ENCODE measurements at places on chromosomes 1 and 21.
A peak's percentile ranks its signal among the peaks of the same experiment; 100 is the strongest.

DNA sequence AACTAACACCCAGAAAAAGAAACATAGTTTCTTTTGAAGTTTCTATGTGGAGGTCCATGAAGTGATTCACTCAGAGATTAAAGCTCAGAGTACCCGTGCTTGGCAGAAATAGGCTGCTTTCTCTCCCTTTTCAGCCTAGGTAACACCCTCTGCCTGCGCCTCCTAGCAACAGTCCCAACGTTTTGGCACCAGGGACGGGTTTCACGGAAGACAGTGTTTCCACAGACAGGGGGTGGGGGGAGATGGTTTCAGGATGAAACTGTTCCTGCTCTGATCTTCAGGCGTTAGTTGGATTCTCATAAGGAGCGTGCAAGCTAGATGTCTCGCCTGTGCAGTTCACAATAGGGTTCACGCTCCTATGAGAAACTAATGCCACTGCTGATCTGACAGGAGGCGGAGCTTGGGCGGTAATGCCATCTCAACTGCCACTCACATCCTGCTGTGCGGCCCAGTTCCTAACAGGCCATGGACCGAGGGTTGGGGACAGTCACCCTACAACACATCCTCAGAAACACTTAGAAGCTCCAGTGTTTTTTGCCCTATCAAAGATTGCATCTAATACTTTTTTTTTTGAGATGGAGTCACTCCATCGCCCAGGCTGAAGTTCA, 53.2 kb downstream of the CHML start:
- DNase-seq, result no peak

DNA sequence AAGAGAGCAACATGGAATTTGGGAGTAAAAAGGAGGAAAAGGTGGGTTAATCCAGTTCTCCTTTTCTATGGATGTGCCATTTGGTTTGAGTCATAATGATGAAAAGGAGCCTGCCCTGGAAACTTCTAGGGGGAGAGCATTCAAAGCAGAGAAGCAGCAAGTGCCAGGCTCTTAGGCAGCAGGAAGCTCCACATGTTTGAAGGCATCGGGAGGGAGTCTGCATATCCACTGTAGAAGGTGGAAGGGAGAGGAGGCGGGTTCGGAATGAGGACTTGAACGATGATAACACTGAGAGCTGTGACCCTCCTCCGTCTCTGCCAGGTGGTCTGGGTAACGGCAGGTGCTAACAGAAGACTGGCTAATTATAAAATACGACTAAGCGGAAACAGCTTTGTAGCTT, 128.2 kb downstream of the RYR2 start:
- no peak for DNase-seq

- no peak for DNase-seq
These were observed 486 bp upstream of the KCNA3 start for GRCh38 chr1:110675060-110675791.

GRCh38 chr1:111990026-111990877, 784 bp upstream of the KCND3 start:
- no peak for DNase-seq

DNA sequence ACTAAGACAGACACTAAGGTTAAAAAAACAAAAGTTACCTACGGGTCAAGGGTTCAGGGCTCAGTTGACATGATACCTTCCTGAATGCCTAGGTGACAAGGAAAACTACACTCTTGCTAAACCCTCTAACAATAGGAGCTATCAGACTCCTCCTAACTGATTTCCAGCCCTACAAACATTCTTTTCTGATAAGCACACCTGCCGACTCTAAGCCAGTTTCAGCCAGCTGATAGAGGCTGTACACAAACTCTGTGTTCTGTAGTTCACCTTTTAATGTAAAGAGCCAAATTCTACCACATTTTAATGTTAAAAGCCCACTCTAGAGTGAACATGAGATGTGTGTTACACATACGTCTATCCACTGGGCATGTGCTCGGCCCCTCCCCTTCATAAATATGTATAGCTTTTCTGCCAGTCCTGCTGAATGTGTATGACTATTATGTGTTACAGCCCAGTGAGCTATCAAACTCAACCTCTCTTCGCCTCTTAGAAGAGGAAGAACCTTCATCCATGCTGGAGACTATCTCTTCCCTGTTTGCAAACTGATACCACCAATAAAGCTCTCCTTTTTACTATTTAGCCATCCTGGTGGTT, 40.0 kb upstream of the FAM163A start:
- no peak for DNase-seq

- no peak for DNase-seq
These were observed 140.7 kb upstream of the FAM78B start for GRCh38 chr1:166307261-166308188.

- DNase-seq, result no peak
These were observed 26.1 kb upstream of the RGL1 start for GRCh38 chr1:183778568-183779433.

DNA sequence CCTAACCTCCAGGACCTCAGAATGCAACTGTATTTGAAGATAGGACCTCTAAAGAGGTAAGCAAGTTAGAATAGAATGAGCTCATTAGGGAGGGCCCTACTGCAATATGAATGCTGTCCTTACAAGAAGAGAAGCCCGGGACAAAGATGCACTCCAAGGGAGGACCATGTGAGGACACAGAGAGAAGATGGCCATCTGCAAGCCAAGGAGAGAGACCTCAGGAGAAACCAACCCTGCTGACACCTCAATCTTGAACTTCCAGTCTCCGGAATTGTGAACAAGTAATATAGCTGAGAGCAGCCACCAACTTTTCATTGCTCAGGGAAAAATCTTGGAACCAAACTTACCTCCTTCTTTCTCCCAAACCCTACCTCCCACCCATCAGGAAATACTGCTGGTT, 15.0 kb upstream of the GALNT2 start:
- DNase-seq, result no peak

DNA sequence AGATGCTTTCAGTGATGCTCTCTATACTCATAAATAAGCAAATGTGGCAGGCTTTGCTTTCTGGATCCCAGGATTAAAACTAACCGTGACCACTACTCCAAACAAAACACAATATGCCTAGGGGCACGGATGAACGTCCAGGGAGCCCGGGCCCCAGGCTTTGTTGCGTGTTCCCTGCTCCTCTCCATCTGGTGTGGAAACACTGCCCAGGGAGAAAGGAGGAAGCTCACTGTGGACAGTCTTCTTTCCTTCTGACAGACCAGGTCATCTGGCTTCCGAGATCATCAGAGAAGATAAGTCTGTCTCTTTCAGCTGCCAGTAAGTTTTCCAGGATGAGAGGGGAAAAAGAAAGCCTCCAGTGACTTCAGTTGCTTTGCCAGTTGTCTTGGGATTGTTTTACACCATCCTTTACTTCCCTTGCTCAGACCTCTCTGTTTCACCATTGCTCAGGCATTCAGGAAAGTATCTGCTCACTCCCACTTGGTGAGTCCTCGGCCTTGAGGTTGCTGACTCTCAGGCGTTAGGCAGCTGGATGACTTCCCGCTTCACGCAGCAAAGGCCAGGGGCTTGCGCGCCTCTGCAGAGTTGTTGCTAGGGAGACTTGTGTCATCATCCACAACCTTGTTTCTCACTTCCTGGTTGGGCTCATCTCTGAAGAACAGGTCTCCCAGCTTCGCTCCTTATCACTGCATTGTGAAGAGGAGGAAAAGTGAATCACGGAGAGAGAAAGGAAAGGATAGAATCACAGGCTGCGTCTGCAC, 20.6 kb upstream of the PGD start:
- DNase-seq, result no peak

GRCh38 chr21:29775462-29775861, 164.3 kb downstream of the GRIK1 start:
- DNase-seq, result no peak

- DNase-seq, result peak; percentile 47
These were observed 51.7 kb downstream of the ITPKB start for GRCh38 chr1:226687426-226687825.

GRCh38 chr1:150282558-150282958, 204 bp downstream of the CIART start:
- no peak for DNase-seq

DNA sequence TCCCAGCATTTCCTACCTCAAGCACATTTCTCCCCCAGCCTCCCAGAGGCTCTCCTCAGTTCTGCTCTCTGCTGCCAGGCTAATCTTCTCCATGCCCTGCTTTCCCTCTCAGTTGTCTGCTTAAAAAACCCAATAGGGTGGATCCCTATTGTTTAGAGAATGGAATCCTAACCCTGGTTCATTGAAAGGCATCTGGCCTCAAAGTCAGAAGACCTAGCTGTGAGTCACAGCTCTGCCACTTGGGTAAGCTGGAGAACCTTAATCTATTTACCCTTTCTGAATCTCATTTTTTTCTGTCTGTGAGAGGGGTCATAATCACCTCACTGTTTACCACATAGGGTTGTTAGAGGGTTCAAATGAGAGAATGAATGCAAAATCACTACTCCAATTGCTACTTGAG, 12.5 kb upstream of the MYOC start:
- DNase-seq, result no peak

DNA sequence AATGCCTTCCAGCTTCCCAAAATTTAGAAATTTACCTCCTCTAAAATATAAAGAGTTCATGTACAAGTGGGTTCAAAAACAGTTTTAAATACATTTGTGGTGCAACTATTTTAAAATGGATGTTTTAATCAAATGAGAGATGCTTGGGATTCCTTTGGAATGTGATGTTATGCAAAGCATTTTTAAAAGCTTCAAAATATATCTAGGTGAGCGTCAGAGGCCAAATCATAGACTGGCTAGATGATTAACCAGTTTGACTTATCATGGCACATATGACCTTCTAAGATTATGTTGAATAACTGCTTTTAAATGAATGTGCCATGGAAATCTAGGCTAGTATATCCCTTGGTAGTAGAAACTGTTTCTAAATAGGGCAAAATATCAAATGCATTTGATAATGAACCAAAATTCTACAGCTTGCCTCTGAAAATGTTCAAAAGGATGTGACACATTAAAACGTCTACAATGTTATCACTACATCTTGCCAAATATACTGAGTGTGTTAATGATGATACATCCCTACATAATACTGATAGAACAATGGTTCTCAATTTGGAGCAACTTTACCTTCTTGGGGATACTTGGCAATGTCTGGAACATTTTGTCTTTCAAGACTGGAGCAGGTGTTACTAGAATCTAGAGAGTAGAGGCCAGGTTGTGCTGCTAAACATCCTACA, 650.9 kb upstream of the ADGRL2 start:
- no peak for DNase-seq

DNA sequence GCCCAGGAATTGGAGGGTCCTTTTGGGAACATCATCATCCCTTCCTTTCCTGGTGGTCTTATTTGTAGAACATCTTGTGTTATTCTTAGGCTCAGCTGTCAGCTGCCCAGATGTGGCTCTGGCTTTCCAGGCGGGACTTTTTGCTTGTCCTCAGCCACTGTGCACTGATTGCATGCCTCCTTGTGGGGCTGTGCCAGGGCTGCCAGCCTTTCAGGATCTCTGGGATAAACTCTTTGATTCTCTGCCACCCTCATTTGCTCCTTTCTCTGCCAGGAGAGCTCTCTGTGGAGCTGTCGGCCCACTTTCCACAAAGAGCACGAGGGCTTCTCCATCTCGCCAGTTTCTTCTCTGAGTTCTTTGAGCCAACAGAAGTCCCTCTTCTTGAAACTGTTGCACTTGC, 63.1 kb downstream of the PTPRU start:
- DNase-seq, result no peak

- no peak for DNase-seq
These were observed 84.6 kb downstream of the SELENOF start for GRCh38 chr1:86829321-86829720.

DNA sequence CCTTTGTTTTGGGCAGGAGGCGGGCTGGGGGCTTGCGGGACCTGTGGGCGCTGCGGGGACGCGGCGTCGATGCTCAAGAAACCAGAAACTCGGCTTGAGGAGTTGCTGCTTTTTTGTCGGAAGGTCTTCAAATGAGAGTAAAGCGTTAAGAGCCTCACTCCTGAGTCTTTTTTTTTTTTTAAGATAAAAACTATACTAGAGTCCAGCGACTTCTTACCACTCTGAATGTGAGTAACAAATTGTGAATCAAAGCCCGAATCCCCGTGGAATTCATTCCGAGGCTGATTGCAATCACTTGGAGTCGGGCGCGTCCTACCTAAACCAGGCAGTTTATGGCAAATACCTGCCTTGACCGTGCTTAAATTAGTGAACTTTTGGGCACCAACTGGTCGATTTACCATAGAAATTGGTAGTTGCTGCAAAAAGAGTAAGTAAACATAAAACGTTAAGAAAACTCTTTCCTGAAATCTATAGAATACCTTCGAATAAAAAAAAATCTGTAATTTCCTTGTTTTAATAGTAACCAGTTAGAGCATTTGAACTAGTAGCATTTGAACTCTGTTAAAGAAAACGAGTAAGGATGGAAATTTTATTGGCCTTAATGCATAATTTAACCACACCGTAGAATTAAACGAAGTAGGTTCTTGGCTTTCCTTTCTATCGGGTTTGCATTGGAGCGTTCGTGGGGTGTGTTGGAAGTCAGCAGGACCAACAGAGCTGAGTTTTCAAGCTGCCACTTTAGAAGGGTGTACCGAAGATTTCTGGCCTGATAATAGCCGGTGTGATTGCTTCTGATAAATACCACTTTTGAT, 769 bp downstream of the GPSM2 start:
- DNase-seq, result no peak

GRCh38 chr1:7930645-7931445, 9.8 kb downstream of the TNFRSF9 start:
- DNase-seq, result no peak

- no peak for DNase-seq
These were observed 834.1 kb upstream of the PRMT6 start for GRCh38 chr1:106222403-106222802.

DNA sequence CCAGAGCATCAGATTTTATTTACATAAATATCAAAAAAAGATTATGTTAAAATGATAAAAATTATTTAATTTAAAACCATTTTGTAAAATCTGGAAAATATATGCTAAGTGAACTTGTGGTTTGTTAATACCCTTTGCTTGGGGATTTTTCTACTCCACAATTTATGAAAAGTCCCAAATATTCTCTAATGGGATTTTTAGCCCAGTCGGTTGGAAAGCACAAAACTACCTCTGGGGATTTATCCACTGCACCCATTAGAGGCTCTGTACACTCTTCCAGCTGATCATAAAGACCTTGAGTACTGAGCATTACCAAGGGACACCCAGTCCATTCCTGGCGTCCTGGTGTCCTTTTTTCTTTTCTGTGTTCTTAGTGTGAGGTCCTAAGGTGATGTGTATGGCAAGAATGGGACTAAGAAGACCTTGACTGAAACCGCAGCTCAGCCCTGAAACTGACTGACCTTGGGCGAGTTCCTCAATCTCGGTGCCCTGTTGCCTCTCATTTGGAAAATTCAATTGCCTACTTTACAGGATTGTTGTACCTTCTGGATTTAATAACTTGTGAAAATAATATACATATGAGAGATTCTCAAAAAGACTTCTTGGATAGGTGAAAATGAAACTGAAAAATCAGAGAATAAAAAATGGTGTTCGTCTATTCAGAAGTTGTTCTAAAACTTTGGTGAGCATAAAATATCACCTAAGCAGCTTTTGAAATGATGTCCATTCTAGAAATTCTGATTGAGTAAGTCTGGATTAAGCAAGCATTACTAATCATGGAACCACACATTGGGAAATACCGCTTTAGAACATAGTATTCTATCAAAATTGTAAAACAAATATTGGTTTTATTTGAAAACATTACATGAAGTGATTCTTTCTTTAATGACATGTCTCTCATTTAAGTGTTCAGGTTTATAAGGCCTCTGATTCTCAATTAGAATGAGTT, 21.5 kb upstream of the SAMSN1 start:
- no peak for DNase-seq
